ENCODE measurements at places on chromosomes 5 and 9. TPM values are rescaled to one million over a fixed set of nuclear protein-coding genes. Genes with fewer than 3 reads are reported as not detected.

FAM163B gene
- 2.7 TPM for total RNA-seq

ANKRD34B gene
- total RNA-seq, result 0.18 TPM

PAEP gene
- total RNA-seq, result not detected

LECT2 gene
- total RNA-seq, result not detected

EFNA5 gene
- total RNA-seq, result 21.0 TPM

CDH9 gene
- 10.2 TPM for total RNA-seq

C9orf153 gene
- 0.70 TPM for total RNA-seq

YTHDC2 gene
- 43.4 TPM for total RNA-seq

OBP2B gene
- not detected for total RNA-seq

QRFP gene
- total RNA-seq, result not detected

Measured in metanephros (tissue), 2 donors.